Stimulated activated CD8-positive, alpha-beta memory T cell treated with anti-CD3 and anti-CD28 coated beads, Interleukin-12 subunit alpha, Interleukin-12 subunit beta, amount 100 ng/mL, for 4 hours (primary cell): ENCODE measurements at places on chromosomes 13 and 19.

GRCh38 chr19:20325151-20325550 lies 158.1 kb downstream of the ZNF486 start:
- no peak for DNase-seq

DNA sequence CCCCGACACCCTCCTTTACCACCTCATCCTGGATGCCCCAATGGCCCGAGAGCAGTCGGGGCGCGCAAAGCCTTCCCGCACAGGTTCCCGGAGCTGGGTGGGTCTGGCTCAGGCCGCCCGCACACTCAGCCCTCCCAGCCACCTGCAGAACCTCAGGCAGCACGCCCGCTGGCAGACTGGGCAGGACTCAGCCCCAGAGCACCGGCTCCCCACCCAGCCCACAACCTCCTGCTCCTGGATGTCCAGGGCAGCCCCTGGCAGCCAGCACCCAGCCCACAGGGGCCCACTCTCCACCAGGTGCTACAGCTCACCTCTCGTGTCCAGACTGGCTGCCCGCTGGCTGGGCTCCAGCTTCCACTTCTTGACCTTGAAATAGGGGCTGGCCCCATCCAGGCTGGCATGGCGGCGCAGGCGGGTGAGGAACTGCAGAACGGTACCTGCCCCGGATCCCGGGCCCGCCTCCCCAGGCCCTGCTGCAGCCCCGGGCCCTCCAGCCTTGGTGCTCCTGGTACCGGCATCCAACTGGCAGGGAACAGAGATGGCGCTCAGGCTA lies 4.6 kb downstream of the CBARP start:
- no peak for DNase-seq

- no peak for DNase-seq
Measured at GRCh38 chr19:28020619-28021258, 1192.2 kb downstream of the UQCRFS1 start.

GRCh38 chr19:45676851-45677263 lies 8.8 kb downstream of the GIPR start:
- DNase-seq = peak; percentile 67

DNA sequence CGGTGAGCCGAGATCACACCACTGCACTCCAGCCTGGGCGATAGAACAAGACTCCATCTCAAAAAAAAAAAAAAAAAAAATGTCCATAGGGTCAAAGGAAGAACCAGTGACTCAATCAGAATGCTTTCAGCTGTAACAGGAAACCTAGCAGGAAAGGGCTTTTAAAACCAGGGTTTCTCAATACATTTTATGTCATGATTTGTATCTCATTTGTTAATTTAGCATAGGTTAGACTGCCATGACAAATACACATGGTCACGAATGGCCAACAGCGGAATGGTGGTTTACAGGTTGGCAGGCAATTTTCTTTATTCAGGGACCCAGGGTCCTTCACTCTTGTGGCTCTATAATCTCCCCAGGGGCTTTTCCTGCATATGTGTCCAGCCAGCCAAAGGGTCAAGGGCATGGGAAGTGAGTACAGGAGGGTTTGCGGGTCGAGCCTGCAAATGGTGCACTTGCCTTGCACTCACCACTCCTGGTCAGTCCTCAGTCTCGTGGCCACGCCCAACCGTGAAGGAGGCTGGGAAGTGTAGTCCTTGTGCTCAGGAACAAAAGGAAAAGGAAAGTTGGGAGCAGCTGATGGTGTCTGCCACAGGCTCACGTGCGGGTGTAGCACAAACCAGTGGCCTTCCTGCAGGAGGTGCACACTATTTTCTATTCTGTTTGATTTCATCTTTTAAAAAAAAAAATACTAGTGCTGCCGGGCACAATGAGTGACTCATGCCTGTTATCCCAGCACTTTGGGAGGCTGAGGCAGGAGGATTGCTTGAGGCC lies 14.8 kb downstream of the DHX34 start:
- no peak for DNase-seq

DNA sequence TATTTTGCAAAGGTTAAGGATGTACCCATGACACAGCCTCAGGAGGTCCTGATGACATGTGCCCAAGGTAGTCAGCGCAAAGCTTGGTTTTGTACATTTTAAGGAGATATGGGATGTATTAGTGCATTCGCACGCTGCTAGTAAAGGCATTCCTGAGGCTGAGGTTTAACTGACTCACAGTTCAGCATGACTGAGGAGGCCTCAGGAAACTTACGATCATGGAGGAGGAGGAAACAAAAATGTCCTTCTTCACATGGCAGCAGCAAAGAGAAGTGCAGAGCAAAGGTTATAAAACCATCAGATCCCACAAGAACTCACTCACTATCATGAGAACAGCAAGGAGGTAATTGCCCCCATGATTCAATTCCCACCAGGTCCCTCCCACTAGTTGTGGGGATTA lies 1017.4 kb downstream of the EFNB2 start:
- DNase-seq = no peak

DNA sequence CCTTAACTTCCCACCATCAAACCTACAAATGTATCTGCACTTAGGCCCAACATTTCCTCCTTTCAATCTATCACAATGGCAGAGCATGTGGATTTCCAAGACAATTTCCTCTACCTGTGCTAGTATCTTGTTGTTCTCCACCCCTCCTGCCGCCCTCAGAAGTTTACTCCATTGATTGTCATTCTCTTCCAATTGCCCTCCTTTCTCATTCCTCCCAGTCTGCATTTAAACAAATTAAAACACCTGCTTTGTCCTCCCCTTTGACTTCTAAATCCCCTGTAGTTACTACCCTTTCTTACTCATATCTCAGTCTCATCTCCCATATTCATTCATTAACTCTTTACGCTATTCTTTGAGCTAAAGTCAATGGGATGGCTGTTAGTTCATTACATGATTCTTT lies 370.6 kb downstream of the DIAPH3 start:
- DNase-seq = no peak

GRCh38 chr19:41863209-41863931 lies 3.3 kb downstream of the RPS19 start:
- no peak for DNase-seq

GRCh38 chr13:69199664-69200063 lies 908.0 kb upstream of the ATXN8OS start:
- DNase-seq = no peak

DNA sequence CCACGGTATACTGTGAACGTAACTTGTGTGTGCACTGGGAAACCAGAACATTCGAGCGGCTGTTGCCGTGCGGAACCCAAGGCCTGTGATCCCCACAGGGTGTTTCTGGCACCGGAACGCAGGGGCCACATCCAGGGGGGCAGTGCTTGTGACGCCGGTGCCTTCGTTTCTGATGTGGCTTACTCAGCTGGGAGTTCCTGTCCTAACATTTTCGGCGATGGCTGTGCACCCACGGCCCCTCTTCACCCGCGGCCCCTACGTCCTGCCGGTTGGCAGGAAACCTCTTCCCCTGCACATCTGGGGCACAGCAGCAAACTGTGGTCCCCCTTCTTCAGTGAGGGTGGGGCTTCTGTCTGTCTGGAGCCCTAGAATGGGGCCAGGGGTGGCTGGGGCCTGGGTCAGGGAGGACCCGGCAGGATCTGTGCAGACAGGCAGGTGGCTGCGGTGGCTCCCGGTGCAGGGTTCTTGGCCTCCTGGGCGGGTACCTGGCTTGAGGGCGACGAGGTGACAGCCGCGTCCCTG lies 26.2 kb downstream of the CSNK1G2 start:
- DNase-seq = no peak

DNA sequence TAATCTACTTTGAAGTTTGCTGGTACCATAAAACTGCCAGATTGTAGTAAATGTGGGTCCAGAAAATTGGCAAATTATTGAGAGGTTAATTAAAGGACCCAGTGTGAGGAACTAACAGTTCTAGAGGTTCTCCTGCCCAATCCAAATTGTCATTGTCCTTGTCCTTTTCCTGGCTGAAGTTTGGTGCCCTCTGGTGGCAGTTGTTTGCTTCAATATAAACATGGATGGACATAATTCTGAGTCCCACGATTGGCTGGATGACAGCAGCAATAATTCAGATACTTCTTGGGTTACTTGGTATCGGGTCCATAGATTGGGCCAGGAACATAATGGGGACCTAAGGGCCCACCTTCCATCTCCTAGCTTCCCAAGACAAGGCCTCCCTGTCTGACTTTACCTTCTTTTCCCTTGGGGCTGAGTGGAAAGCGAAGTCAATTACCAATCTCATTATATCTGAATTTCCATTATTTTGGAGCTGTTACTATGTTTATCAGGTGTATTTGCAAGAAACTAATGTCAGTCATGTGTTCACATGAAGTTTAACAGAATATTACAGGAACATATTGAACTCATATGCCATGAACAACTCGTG lies 33.8 kb upstream of the GARRE1 start:
- DNase-seq = no peak

- no peak for DNase-seq
Measured at GRCh38 chr13:69496981-69497380, 610.6 kb upstream of the ATXN8OS start.

- no peak for DNase-seq
Measured at GRCh38 chr13:49802426-49802825, 9.9 kb upstream of the KPNA3 start.

DNA sequence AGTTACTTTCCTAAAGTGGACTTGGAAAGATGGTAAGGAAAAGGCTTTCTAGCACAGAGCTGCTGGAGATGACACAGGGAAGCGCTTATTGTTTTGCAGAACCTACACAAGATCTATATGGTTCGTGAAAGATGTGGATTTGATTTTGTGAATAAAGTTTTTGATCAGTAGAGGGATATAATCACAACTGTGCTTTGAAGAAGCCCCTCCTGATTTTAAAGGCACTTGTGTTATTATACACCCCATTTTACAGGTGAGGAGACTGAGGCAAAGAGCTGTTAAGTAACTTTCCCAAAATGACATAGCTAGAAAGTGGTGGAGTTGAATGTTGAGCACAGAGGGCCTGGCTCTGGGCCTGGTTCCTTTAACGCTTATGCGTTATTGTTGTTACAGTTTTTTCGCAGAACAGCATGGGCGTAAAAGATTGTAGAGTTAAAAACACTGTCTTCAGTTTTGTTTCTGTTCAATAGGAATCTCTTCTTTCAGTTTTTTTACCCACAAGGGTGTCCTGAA lies 1.4 kb downstream of the TDRD3 start:
- DNase-seq = no peak

DNA sequence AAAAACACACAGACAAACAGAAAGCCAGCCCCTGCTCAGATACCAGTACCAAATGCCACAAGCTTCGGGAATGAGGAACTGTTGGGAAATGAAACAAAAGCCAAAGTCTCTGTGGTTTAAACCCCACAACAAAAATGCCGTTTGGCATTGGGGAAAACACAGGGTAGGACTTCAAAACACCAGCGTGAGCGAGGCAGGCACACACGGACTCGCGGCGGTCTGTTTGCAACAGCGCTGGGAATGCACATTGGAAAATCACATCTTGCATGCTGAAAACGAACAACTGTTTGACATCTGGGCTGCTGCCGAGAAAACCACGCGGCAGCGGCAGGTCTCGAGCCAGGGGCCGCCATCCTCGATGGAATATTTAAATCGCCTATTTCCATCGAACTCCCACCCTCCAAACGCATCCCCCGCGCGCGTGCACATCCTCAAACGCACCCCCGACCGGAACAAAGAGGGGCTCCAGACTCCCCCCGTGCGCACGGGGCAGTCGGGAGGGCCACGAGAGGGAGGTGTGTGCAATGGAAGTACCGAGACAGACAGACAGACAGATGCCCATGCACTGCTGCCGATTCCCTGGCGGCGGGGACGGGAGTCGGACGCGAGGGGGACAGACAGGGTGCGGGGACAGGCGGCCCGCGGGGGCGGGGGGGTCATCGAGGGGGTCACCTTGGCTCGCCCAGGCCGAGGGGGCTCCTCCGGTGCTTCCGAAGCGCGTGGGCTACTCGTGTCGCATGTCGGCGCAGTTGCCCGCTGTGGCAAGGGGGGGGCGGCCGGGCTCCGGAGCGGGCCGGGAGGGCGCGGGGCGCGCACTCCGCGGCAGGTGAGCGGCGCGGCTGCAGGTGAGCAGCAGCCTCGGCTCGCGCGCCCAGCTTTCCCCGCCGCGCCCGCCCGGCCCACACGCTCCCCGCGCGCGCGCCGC lies at the start of gene GPR12:
Gene GPR12, minus strand, starts transcription at position 880 of the 925 bp plus-strand sequence. CDS start 959 bp downstream, outside the sequence.
- no peak for DNase-seq

DNA sequence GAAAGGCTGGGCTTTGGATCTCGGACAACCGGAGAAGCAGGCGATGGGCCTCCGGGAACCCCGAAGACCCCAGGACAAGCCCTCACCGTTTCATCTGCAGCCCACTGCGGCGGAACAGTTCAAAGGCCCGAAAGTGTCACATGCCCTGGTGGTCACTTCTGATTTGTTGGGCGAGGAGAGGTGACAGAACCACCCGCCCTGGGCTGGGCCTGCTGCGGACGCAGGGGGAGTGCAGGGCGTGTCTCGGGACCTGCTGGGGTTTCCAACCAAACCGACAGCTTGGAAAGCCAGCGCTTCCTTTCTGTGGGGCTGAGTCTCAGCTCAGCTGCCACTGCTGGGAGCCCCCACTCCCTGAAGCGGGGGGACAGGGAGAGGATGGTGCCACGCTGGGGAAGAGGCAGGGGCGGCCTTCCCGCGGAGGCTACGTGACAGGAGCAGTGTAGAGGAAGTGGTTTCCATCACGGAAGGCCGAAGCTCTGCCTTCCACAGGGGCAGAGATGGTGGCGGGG lies 22.8 kb upstream of the ZBTB7A start:
- DNase-seq = peak; percentile 35

- DNase-seq = no peak
Measured at GRCh38 chr13:38872693-38873092, 117.9 kb downstream of the STOML3 start.

- DNase-seq = no peak
Measured at GRCh38 chr19:35112995-35113688, 2.5 kb upstream of the FXYD3 start.

DNA sequence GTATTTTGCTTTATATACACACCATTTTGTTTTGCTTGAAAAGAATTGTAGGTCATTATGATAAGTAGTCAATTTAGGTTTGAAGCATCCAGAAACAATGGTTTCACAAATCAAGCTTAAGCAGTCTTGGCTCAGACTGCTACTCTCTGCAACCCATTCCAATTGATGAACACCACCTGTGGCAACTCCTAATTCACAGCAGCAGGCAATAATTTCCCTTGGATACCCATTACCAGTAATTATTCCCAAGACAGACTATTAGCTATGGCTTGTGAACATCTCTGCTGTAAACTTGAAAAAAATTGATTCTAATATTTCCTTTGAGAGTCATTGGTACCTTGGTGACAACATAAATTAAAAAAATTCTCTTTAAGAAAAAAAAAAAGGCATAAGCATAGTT lies 299.3 kb upstream of the SLITRK6 start:
- no peak for DNase-seq

DNA sequence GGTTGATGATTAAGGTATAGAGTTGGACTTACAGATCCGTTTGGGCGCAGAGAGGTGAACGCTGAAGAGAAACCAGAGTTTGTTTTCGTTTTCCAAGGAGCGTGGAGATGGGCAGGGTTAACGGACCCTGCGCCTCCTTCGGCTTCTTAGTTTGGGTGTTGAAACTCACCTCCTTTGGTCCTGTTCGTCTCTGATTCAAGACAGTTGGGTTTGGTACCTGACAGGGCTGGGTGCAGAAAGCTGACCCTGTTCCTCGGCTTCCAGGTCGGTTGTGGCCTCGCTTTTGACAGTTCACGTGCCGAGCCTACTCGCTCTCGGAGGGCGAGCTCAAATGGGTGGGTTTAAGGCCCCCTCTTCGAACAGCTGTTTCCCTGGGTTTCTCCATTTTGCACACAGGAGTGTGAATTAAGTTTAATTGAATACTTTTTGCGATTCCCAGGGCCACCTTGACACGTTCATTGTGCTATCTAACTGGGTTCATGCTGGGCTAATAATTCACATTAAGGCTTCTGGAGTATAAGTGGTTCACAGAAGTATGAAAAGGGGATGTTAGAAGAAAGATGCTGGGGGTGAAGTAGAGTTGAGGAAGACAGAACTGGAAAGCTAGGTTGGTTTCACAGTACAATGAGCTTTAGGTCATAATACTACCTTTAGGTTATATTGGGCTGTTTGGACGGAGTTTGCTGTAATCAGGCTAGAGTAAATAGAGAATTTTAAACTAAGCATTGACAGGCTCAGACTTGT lies 638 bp downstream of the USPL1 start:
- peak; percentile 2 for DNase-seq
